ENCODE measurements at places on chromosomes 7 and 10.
A peak's percentile ranks its signal among the peaks of the same experiment; 100 is the strongest.

DNA sequence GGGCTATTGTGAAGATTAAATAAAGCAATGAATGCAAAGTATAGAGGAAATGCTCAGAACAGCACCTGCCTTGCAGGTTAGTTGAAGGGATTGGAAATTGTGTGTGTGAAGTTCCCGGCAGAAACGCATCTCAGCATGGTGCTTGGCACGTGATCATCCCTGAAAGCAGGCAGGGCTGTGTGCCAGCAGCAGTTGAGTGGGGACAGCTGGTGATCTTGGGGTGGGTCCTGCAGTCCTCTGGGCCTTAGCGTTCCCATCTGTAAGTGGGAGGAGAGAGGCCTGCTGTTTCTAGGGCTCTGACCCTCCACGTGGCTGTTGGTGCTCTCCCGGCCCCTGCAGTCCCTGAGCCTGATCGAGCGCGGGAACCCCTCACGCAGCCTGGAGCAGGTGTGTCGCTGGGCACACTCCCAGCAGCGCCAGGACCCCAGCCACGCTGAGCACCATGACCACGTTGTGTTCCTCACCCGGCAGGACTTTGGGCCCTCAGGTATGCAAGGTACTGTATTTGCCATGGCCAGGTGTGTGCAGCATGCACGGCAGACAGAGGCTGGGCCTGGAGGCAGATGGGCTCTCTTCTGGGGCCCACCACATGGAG, 55.3 kb downstream of the TBATA start:
- DNase-seq = no peak

- no peak for DNase-seq
Observed at GRCh38 chr7:90407484-90407821, 4.2 kb downstream of the CLDN12 start.

GRCh38 chr7:86643561-86644281, at the start of gene GRM3:
Gene GRM3, plus strand, starts transcription at chr7:86643909. Its CDS starts 121,237 bp downstream, at chr7:86765146.
- no peak for DNase-seq

- no peak for DNase-seq
Observed at GRCh38 chr7:96598421-96598820, 111.2 kb downstream of the SEM1 start.

- DNase-seq = peak; percentile 88
Observed at GRCh38 chr7:27196287-27196767, 3.6 kb downstream of the HOXA13 start.

GRCh38 chr10:69506834-69507713, 55.8 kb downstream of the TSPAN15 start:
- no peak for DNase-seq

- DNase-seq = no peak
Observed at GRCh38 chr7:8060241-8060640, 91.6 kb downstream of the GLCCI1 start.

- DNase-seq = no peak
Observed at GRCh38 chr7:153290066-153290465, 530.5 kb downstream of the ACTR3B start.

DNA sequence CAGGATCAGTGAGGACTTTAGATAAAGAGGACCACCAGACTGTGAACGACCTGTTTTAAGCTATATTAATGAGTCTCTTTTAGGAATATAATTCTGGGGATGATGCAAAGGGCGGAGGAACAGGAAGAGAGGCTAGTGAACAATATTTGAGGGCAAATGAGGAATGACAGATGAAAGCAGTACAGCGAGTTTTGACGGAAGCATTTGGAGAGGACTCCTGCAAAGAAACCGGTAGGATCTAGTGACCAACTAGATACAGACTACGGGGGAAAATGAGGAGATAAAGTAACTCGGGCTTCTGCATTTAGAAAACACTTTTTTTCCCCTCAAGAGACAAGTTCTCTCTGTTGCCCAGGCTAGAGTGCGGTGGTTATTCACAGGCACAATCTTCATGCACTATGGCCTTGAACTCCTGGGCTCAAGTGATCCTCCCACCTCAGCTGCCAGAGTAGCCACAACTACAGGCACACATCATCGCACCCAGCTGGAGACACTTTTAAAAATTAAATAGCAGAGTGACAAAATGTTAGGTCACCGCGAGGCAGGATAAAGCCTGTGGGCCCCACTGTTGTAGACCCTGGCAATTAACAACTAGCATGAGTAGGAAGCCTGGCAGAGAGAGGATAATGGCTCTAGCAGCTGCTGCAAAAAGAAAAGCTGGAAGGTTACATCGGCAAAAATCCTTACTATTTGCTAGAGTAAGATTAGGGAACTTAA, 143.2 kb downstream of the SRPK2 start:
- no peak for DNase-seq

- DNase-seq = no peak
Observed at GRCh38 chr10:92395271-92395670, 104.3 kb downstream of the MARCHF5 start.

DNA sequence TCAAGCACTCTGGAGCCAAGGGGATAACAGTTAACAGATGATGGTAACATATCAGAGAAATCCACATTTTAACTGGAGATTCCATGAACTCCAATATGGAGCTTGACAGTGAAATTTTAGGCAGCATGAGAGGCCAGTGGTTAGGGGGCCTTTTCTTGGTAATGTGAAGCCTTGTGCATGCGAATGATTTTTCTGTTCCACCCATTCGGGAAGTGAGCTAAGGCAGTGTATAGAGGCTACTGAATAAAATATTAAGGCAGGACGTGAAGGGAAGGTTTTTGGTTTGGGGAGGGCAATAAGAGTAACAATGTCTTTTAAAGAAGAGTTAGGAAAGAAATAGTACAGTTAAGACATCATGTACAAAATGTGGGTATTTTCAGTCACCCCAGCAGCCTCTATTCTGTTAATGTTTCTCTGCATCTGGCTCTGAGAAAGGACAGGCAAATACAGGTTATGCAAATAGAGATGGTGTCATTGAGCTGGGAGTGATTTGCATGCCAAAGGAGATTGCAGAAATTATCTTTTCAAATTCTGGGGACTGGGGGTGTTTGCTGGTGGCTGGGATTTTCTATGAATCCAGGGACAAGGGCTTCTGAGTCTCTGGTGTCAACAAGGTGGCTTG, 6.8 kb upstream of the TAS2R60 start:
- DNase-seq = no peak

DNA sequence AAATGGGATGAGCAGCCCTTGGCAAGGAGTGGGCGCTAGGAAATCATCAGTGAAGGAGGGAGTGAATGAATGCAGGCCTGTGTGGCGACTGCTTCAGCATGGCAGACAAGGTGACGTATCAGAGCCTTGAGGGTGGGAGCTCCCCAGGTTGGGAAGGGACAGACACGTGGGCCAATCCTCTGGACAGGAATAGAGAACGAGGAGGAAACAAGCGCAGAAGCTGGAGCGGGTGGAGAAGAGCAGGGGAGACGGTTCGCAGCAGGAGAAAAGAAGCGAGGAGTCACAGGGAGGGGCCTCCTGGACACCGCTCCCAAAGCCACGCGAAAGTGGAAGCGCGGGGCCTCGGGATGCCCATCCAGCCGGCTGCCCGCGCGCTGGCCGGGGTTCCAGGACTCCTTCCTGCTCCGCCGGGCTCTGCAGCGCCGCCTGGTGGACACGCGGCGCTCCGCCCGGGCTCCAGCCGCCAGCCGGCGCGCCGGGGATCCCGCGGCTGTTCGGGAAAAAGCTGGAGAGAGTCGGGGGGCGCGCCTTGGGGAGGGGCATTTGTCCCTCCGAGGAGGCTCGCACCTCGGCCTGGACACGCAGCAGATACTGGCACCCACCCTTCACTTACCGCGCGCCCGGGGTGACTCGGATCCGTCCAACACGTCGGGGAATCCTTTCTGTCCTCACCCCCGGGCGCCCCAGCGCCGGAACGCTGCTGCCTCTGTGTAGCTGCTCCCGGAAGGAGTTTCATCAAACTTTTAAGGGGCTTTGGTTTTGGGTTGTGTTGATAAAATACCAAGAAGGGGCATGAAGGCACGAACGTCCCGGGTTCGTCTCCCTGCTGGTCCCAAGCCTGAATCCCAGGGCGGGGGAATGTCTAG, 6.3 kb downstream of the ZNF503 start:
- DNase-seq = no peak

DNA sequence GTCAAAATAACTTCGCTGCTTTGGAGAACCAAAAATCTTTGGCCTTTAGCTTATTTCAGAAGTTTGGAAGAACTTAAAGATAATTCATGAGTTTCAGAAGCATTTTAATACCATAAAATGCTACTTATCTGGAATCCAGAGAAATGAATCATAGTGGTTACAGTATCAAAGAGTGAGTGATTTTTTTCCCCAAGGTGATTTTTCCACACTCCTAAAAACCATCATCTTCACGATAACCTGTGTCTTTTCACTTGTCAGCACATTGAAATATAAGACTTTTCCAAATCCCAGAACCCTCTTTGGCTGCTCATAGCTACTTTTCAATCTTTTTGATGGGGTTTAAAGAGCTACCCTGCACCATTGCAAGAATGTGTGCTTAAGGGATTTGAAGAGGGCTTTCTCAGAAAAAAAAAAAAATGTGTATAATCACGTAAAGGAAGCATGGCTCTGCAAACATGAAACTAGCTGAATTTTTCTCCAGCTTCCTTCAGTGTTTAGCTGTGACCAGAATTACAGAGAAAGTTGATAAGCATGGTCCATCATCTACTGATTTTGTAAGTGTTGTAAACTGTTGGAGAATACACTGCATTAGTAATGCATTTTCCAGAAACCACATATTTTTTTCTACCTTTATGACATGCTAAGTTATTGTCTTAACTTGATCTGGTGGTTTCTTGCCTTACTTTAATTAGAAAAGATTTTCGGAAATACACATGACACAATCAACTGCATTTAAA, 134.9 kb downstream of the BICC1 start:
- DNase-seq = no peak

DNA sequence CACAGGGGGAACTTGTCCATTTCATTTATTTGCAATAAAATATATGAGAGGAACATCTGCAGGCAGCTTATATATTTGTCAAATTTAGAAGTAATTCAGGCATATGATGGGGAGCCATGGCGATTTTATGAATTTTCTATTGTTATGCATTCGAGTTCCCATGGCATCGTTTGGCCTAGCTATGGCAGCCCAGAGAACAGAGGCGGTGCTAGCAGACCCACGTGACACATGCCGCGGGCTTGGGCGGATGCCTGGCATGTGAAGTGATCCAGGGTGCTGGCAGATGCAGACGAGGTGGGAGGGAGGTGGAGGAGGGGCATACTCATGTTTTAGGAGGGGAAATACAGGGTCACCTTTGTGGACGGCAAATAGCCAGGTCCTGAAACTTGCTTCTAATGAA, 560.0 kb upstream of the GALNT17 start:
- DNase-seq = no peak

DNA sequence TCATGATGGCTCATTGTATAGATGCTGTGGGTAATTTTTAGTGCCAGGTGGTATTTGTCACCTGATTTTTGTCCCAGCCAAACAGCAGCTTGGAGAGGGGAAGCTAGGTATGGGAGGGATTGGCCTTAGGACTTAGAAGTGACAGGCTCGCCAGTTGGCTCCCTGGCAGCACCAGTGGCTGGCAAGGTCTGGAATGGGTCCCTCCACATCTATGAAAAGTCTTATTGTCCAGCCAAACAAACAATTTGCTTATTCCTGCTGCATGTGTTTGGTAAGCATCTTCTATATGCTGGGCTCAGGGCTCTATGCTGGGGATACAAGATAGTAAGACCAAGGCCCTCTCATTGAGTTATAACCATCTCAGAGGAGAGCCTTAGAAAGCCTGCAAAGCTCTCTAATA, 42.5 kb downstream of the SORCS3 start:
- no peak for DNase-seq

- DNase-seq = no peak
Observed at GRCh38 chr10:48625826-48626134, 20.9 kb upstream of the ARHGAP22 start.

GRCh38 chr10:124674768-124675222, 69.4 kb downstream of the FAM53B start:
- no peak for DNase-seq

- DNase-seq = no peak
Observed at GRCh38 chr10:73843261-73843660, 31.1 kb downstream of the CAMK2G start.

DNA sequence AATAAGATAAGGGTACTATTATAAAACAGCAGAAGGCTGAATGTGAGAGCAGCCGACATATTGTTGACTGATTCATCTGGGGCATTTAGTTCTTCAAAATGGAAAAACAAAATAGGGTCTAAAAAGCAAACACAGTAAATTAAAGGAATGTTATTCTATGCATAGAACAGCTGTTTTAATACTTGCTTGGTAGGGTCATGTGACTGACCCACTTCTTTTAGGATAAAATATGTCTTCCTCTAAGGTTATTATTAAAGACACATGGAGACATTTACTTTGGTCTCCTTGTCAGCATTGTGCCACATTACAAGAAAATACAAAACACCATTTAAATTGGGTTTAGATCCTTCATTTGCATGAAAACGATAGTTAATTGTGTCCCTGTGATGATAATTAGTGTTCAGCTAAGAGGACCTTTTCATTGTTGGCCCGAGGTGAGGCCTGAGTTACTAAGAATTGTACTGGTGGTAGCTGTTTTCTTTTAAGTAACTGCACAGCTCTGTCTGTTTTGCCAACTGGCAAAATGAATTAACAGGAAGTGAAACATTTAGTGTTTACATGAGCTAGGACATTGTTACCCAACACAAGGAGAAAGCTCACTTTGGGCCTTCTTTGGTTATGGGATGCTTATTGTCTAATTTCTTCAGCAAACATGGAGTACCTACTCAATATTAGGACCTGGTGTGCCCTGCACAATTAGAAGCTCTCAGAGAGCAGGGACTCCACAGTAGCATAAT, 764.4 kb downstream of the LRMDA start:
- no peak for DNase-seq

- no peak for DNase-seq
Observed at GRCh38 chr10:63200431-63200830, 67.3 kb downstream of the NRBF2 start.
